ENCODE measurements at places on chromosomes 3 and 15.

- H3K4me3 ChIP-seq, result no peak overlapping the region
- no peak overlapping the region for H3K27ac ChIP-seq
Observed at GRCh38 chr3:17140670-17141505, 256.1 kb downstream of the PLCL2 start.

- DNase-seq, result no peak
- H3K4me3 ChIP-seq, result no peak overlapping the region
- no peak overlapping the region for H3K27ac ChIP-seq
- no peaks in the 10 kb centered on the region for H3K36me3 ChIP-seq
- H3K4me1 ChIP-seq, result no peaks in the 10 kb centered on the region
Observed at GRCh38 chr3:27903446-27903845, 181.3 kb upstream of the EOMES start.

DNA sequence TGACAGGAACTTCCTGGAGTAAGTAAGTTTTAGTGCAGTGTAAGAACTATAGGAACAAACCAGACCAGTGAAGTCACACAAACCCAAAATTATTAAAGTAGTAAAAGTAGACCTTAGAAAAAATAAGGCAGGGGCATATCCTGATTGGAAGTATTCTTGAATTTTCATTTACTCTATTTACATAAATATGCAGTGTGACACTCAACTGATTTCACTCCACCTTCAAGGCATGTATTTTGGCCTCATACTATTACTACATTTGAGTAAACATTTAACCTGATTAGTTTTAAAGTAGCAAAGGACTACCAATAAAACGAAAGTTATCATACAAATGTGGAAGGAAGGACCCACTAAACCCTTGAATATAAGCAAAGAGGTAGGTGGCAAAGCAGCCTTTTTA lies 22.8 kb downstream of the TRNT1 start:
- H3K4me3 ChIP-seq, result no peak overlapping the region
- peaks cover 9% of the 10 kb centered on the region for H3K36me3 ChIP-seq
- H3K4me1 ChIP-seq, result no peaks in the 10 kb centered on the region

DNA sequence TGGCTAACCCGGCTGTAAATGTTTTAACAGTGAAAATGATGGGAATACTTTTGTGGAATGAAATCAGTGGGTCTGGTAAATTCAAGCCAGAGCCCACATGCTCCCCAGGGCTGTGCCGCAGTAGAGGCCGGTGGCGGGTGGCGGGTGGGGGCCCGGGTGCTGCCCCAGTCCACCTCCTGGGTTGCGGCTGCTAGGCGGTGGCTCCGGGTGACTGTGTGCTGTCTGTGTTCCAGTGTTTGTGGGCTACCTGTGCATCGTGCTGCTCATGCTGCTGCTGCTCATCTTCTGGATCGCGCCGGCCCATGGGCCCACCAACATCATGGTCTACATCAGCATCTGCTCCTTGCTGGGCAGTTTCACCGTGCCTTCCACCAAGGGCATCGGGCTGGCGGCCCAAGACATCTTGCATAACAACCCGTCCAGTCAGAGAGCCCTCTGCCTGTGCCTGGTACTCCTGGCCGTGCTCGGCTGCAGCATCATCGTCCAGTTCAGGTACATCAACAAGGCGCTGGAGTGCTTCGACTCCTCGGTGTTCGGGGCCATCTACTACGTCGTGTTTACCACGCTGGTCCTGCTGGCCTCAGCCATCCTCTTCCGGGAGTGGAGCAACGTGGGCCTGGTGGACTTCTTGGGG lies 14.9 kb upstream of the NIPA2 start:
- H3K4me3 ChIP-seq, result no peak overlapping the region
- no peak for DNase-seq
- H3K36me3 ChIP-seq, result peaks cover 72% of the 10 kb centered on the region
- H3K27ac ChIP-seq, result no peak overlapping the region
- no peaks in the 10 kb centered on the region for H3K27me3 ChIP-seq

DNA sequence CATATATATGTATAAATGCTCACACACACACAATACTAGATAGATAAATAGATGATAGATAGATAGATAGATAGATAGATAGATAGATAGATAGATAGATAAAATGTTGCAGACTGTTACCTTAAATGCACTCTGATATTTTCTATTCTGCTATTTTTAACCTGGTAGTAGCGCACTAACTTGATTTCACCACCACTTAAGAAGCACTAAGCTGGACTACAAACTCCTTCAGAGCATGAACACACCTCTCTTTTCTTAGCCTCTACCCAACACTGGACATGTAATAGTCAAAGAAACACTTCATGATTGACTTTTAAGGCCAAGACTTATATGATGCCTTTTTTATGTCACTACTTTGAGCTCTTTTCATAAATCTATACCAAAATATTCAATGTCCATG lies 304.6 kb upstream of the UBE2E2 start:
- H3K36me3 ChIP-seq, result no peaks in the 10 kb centered on the region
- no peaks in the 10 kb centered on the region for H3K4me1 ChIP-seq
- no peak for DNase-seq
- H3K27me3 ChIP-seq, result no peaks in the 10 kb centered on the region
- H3K4me3 ChIP-seq, result no peak overlapping the region
- H3K27ac ChIP-seq, result no peak overlapping the region

DNA sequence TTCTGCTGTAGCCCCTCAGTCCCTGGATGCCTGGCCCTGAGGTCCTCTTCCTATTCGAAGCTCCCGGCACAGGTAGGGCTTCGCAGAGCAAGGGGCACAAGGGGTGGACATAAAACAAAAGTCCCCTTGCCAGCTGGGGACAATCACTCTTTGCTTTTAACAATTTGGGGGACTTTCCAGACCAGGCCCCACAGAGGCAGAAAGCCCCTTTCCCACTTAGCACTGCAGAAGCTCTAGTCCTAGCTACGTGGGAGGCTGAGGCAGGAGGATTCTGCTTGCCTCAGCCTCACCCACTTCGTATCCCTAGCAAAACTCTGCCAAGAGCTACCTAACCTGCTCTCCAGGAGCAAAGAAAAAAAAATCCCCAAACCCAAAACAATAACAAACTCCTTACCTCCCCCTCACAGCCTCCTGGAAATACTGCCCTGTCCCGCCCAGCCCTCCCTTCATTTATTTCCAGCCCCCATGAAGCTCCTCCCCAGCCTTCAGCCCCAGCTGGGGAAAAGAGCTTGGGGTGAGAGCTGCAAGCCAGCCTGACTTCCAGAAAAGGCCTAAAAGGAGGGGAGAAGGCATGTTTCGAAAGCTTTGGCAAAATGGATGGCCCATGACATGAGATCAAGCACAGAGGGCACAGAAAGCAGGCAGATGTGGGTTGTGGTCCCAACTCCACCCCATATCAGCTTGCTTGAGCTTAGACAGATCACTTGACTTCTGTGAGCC lies at the start of gene CIDEC:
TSS of gene CIDEC (minus strand) at position 424 of the 720 bp plus-strand sequence. CDS start 1,767 bp downstream, outside the sequence.
- H3K27me3 ChIP-seq, result peaks cover 15% of the 10 kb centered on the region
- H3K4me3 ChIP-seq, result no peak within 1 kb of the TSS
- DNase-seq, result no peak

GRCh38 chr15:89130201-89130600 lies 41.9 kb downstream of the ABHD2 start:
- H3K27ac ChIP-seq, result no peak overlapping the region
- H3K27me3 ChIP-seq, result no peaks in the 10 kb centered on the region
- no peak for DNase-seq

GRCh38 chr3:12644331-12644937 lies 19.5 kb downstream of the RAF1 start:
- H3K4me3 ChIP-seq, result no peak overlapping the region
- DNase-seq, result no peak
- H3K4me1 ChIP-seq, result no peaks in the 10 kb centered on the region
- H3K27ac ChIP-seq, result no peak overlapping the region
- peaks cover 9% of the 10 kb centered on the region for H3K36me3 ChIP-seq

DNA sequence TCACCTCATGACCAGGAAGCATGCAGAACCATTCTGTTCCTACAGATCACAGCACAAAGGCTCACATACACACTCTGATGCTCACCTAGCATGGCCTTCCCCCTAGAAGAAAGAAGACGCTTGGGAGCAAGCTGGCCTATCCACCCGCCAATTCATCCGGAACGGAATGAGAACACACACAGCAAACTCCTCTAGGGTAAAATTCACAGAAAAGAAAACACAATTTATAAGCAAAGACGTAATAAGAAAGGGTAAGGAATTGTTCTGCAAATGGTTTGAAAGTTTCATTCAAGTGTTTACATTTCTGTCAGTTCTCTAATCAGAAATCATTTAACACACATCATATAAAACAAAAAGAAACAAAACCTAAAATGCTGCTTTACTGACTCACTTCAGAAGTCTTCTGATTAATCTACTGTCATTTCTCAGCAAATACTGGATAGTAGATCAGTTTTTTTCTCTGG lies 218.1 kb downstream of the OSBPL10 start:
- no peaks in the 10 kb centered on the region for H3K36me3 ChIP-seq
- H3K4me3 ChIP-seq, result no peak overlapping the region
- DNase-seq, result no peak
- H3K27me3 ChIP-seq, result no peaks in the 10 kb centered on the region
- no peaks in the 10 kb centered on the region for H3K4me1 ChIP-seq

GRCh38 chr15:50330921-50331320 lies 24.1 kb downstream of the GABPB1 start:
- no peaks in the 10 kb centered on the region for H3K36me3 ChIP-seq
- no peaks in the 10 kb centered on the region for H3K27me3 ChIP-seq
- H3K27ac ChIP-seq, result no peak overlapping the region
- no peaks in the 10 kb centered on the region for H3K4me1 ChIP-seq
- H3K4me3 ChIP-seq, result no peak overlapping the region
- no peak for DNase-seq

DNA sequence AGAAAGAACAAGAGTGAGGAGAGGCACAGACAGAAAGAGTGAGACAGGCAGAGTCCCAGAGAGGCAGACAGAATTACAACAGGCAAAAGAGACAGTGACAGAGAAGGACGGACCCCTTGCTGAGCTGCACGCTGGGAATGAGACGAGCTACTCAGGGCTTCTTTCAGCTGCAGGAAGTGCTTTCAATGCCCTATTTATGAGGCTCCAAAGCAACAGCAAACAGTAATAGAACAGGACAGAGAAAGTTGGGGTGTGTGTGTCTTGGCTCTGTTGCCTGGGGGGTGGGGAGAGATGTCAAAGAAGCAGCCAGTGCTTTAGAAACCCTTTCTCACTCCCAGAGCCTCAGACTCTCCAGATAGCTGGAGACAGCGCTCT lies 502 bp upstream of the TIMP4 start:
- peaks cover 5% of the 10 kb centered on the region for H3K27me3 ChIP-seq
- no peak overlapping the region for H3K27ac ChIP-seq
- no peak overlapping the region for H3K4me3 ChIP-seq
- peaks cover 9% of the 10 kb centered on the region for H3K4me1 ChIP-seq
- H3K36me3 ChIP-seq, result no peaks in the 10 kb centered on the region

DNA sequence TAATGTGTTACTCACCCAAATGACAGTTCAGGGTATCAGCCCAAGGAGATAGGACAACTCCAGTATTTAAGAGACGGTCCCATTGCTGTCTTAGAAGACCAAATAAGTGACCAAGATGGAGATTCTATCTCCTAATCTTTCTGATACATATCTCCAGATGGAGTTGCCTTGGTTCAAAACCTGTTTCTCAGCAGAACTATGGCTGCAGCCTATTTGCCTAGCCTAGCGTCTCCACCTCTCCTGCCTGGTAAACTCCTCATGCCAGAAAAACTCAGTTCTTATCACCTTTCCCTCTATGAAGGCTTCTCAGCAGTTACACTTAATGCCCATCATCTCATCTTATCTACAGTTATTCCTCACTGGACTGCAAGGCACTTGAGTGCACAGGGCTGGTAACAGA lies 1.2 kb upstream of the CSPG5 start:
- H3K27me3 ChIP-seq, result no peaks in the 10 kb centered on the region
- H3K4me3 ChIP-seq, result no peak overlapping the region
- H3K27ac ChIP-seq, result no peak overlapping the region
- no peak for DNase-seq
- H3K4me1 ChIP-seq, result peaks cover 5% of the 10 kb centered on the region
- peaks cover 41% of the 10 kb centered on the region for H3K36me3 ChIP-seq

GRCh38 chr3:182214416-182214815 lies 502.7 kb downstream of the SOX2 start:
- no peaks in the 10 kb centered on the region for H3K36me3 ChIP-seq
- no peak for DNase-seq
- H3K27me3 ChIP-seq, result no peaks in the 10 kb centered on the region
- no peak overlapping the region for H3K27ac ChIP-seq
